ENCODE measurements at places on chromosomes 4 and X. TPM values are rescaled to one million over a fixed set of nuclear protein-coding genes. Genes with fewer than 3 reads are reported as not detected.
A peak's percentile ranks its signal among the peaks of the same experiment; 100 is the strongest.

DNA sequence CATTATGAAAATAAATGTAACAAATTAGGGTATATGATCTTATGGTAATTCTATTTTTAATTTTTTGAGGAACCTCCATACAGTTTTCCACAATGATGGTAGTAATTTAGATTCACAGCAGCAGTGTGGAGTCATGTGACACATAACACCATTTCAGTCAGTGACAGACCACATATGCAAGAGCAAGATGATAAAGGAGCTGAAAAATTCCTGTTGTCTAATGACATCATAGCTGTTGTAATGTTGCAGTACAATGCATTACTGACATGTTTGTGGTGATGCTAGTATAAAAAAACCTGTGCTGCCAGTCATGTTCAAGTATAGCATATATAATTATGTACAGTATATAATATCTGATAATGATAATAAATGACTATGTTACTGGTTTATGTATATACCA is 28.5 kb downstream of the EMCN start:
- DNase-seq: no peak

GRCh38 chrX:155715141-155715540 is 102.4 kb upstream of the TMLHE start:
- DNase-seq: no peak

Gene SLIT2
- polyA plus RNA-seq: 49.7 TPM

DNA sequence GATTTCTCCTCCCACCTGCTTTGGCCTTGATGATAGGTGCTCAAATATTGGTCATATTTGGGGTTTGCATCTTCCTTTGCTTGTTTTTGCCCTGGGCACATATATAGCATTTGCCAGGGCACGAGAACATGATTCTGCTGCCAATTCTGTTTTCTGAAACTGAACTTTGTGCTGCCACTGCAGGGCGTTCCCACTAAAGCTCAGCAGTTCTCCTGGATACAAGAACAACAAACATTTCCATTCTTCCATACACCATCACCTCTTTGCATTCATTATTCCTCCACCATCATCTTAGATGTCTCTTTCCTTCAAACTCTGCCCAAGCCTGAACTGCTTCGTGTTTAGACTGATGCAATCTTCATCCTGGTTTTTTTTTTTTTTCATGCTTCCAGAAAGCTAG is 36.3 kb upstream of the GATB start:
- DNase-seq: no peak

DNA sequence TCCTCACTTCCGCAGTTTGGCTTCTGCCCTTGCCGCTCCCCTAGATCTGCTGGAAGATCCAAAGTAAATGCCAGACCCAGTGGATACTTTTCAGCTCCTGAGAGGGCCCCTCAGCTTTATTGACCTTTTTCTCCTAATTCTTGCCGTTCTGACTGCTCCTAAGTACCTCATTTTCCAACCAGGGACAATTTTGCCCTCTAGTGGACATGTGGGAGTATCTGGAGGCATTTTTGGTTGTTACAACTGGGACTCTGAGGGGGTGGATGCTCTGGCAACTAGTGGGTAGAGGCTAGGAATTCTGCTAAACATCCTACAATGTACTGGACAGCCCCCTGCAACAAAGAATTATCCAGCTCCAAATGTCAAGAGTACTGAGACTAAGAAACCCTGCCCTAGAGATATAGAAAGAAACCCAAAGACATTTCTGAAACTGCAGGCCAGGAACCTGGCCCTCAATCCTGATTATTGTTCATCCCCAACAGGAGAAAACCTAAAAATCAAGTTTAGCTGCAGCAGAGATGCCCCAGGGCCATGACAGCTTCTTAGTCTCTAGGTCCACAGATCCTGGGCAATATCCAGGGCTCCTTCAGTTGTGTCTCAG is 3.4 kb downstream of the TEX13B start:
- no peak for DNase-seq

Gene TMSB15B
- 24.7 TPM for polyA plus RNA-seq

- no peak for DNase-seq
Measured at GRCh38 chr4:48766131-48766792, 13.8 kb downstream of the FRYL start.

Gene CLGN
- polyA plus RNA-seq: 4.1 TPM

GRCh38 chrX:20437683-20438082 is 171.0 kb upstream of the RPS6KA3 start:
- DNase-seq: no peak

Gene ARHGEF38
- 4.1 TPM for polyA plus RNA-seq

Gene PSAPL1
- not detected for polyA plus RNA-seq

Gene RRH
- 0.52 TPM for polyA plus RNA-seq

GRCh38 chr4:140372751-140373327 is 607 bp upstream of the SCOC start:
- no peak for DNase-seq

- no peak for DNase-seq
Measured at GRCh38 chr4:169163947-169164668, 106.6 kb downstream of the SH3RF1 start.

Gene ALPK1
- 10.9 TPM for polyA plus RNA-seq

Gene TRIM75
- polyA plus RNA-seq: not detected

DNA sequence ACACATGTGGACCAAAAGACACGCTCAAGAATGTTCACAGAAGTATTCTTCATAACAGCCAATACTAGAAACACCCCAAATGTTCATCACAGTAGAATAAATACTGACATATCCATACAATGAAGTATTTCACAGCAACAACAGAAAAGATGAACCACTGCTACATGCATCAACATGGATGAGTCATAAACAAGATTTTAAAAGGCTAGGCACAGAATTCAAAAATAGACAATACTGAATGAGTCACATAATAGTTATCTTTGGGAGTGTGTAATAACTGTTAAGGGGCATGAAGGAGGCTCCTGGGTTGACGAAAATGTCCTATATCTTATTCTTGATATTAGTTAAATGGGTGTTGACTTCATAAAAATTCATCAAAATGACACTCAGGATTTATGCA is 43.5 kb downstream of the CLOCK start:
- DNase-seq: no peak

Gene LDOC1
- polyA plus RNA-seq: 70.6 TPM

GRCh38 chr4:98939892-98940298 is 11.0 kb upstream of the EIF4E start:
- DNase-seq: peak; percentile 44

DNA sequence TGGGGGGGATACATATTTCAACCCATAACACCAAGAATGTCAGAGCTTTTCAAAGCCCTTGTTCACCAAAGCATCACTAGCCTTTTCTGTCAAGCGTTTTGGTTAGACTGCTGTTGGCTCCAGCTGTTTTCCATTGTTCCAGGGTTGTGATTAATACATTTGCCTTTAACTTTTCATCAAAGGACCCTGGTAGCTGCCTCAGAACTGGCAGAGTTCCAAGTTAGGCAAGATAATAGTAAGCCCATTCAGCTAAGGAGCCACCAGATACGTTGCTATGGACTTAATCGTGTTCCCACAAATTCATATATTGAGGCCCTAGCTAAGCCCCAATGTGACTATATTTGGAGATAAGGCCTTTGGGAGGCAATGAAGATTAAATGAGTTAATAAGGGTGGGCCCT is 37.1 kb downstream of the ENOPH1 start:
- no peak for DNase-seq

DNA sequence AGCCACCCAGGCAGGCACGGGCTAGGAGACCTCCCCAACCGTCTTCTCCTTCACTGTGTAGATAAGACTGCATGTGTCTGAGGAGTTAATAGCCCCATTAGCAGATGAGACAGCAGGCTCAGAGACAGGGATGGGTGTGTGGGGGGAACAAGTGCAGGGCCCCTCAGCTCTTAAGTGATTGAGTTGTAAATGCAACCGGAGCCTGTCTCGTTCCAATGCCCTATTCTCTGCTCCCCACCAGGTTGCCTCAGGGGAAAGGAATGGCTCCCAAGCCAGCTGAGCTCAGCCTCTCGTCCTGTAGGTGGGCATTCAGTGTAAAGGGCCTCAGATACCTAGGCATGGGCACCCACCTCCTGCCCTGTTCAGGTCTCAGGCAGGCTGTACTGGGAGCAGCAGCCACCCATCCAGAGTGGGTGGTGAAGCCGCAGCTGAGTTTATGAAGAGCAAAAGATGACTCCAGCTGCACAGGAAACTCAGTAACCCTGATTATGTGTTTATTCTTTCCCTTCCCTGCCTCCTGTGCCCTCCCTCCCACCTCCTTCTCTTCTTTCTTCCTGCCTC is 87.3 kb downstream of the PJA1 start:
- no peak for DNase-seq

Gene CC2D2A
- 58.9 TPM for polyA plus RNA-seq

GRCh38 chrX:1518512-1518911 is 18.5 kb downstream of the P2RY8 start:
- no peak for DNase-seq

- DNase-seq: no peak
Measured at GRCh38 chr4:141469392-141469791, 167.0 kb upstream of the IL15 start.

Gene PCSK1N
- 5.1 TPM for polyA plus RNA-seq
